ENCODE measurements at places on chromosomes 7 and 10. TPM values are rescaled to one million over a fixed set of nuclear protein-coding genes. Genes with fewer than 3 reads are reported as not detected.

The FEZF1 gene
- polyA plus RNA-seq: not detected

The DHX32 gene
- polyA plus RNA-seq: 12.0 TPM

The ABCB4 gene
- not detected for polyA plus RNA-seq

The PVRIG gene
- 0.76 TPM for polyA plus RNA-seq

The CACNA2D1 gene
- polyA plus RNA-seq: 9.2 TPM

The UCN3 gene
- 1.5 TPM for polyA plus RNA-seq

The ATG9B gene
- polyA plus RNA-seq: 0.37 TPM
